ENCODE measurements at places on chromosomes 6 and 20.
A peak's percentile ranks its signal among the peaks of the same experiment; 100 is the strongest.

GRCh38 chr6:782141-782540 is 89.2 kb upstream of the EXOC2 start:
- DNase-seq = no peak

DNA sequence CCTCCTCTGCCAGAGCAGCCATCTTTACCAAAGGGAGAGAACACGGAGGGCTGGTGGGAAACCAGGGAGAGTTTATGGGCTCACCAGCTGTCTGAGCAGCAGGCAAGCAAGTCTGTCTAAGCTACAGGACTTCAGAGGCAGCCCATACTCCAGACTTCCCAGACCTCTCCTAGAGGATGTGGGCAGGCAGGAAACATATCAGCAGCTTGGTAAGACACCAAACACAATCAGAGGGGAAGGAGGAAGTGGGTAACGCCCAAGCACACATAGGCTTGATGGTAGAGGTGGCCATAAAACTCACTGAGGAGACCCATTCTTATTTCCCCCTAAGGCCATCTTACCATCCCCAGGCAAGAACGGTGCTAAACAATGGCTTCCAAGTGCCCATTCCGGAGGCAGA is 143.1 kb upstream of the ARID1B start:
- DNase-seq = no peak

- DNase-seq = no peak
Observed at GRCh38 chr6:145744619-145745018, 9.3 kb upstream of the EPM2A start.

DNA sequence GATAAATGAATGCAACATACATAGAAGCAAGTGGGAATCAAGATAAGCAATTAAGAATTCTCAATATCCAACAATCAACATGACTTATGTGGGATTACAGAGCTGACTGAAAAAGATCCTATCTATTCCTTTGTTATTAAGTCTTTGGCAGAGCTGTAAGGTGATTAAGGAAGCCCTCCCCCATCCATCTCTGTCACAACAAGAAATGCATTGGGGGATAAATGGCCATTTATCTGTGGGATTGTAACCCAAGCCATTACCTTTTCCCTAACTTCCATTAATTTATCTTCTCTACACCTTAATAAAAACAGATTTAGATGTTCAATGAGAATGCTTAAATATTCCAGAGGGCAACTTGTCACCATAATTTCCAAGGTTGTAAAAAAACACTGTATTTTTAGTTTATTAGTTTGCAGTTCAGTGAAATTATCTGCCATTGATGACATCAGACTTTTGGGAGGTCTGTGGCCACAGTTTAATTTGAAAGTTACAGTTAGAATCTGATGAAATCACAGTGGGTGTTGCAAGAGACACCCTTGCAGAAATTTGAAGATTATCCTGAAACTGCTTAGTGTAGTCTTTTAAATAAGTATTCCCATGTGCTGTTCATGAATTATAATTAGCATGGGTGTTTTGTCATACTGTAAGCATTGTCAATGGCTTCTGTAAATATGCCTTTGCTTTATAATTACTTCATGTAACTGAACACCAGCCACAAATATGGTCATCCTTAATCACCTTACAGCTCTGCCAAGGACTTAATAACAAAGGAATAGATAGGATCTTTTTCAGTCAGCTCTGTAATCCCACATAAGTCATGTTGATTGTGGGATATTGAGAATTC is 49.4 kb upstream of the FYN start:
- no peak for DNase-seq

GRCh38 chr6:135383301-135383700 is 114.2 kb downstream of the AHI1 start:
- no peak for DNase-seq

- no peak for DNase-seq
Observed at GRCh38 chr20:19991854-19992253, 25.3 kb upstream of the NAA20 start.

GRCh38 chr6:34656378-34657036 is 40.1 kb downstream of the ILRUN start:
- no peak for DNase-seq

DNA sequence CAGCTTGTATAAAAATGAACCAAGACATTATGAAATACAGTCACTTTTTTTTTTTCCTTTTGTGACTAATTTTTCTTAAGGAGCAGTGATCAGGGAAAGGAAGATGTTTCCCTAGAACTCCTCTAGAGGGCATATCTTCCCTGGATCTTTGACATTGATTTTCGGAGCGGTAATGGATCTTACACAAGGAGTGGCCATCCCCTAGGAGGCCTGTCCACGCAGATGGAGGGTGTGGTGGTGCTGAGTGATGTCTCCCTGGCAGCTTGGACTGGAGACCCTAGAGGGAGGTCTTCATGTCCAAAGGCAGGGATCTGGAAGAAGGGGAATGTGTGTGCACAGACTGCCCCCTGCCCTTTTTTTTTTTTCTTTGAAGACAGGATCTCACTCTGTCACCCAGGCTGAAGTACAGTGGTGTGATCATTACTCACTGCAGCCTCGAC is 7.0 kb upstream of the KIFC1 start:
- DNase-seq = peak; percentile 42

DNA sequence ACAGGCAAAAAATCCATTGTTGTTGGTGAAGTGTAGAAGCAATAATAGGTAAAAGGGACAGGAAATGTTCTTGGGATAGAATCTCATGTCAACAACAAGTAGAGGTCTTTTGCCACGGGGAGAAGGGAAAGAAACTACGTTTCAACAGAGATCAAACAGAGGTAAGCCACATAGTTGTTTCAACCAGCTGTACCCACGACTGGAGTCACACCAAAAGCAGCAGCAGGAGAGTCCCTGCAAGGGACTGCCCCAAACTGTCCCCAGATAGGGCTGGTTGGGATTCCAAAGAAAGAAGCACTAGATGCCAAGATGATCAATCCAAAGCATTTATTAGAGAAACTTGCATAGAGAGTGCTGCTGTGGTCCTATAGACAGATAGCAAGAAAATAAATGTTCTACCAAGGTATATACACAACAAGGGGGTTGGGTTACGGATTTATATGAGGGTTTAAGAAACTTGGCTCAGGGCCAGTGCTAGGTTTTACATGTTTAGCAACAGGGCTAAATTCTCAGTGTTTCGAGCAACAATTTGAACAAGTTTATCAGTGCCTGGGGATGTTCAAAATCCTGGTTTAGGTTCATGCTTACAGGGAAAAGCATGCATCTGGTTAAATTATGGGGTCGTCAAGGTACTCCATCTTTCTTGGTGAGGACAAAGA is 466.5 kb downstream of the MMUT start:
- no peak for DNase-seq

DNA sequence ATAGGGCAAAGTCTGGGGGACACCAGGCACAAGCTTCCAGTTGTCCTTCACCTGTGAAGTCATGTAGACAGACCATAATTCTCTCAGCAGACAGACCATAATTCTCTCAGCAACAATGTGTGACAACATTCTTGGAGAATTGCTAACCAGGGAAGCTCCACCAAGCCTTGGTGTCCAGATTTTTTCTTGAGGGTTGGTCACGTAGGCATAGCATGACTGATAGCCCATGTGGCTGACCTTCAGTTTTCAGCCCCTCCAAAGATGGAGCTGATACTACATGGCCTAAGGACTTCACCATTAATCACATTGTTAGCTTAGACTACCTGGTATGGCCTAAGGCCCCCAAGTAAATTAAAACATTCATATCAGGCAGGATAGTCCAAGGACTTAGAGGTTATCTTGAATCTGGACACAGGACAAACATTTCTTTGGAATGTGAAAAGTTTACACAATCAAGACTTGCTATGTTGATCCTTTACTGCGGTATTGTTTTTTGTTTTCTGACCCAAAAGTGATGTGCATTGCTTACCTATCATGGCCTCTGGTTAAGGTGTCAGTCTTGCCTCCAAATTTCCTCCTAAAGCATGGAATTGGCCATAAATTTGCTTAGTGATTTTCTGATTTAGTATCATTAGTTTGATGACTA is 76.9 kb downstream of the CEP57L1 start:
- DNase-seq = no peak

GRCh38 chr6:43944908-43945767 is 175.1 kb downstream of the VEGFA start:
- no peak for DNase-seq

DNA sequence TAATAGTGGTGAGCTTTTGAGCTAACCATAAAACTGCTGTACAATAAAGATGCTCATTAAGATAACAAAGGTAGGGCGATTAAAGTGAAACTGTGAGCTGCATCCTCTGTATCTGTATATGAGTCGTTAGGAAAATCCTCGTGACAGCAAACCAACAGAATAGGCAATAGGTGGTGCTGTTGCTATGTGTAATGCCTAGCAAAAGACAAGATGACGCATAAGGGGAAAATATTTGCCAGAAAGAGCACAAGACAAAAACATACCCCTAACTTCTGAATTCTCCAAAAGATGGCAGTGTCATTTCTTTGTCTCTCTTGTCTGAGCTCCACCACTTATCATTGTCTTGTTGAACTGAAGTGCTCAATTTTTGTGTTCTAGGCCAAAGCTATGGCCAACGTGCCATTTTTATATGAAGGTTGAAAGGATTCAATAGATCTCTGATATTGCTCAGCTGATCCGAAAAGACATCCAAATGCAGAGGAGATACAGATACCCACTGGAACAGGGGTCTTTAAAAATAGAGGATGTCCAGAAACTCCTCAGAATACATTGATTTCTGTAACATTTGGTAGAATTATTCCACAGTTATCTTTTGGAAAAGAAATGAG is 56.3 kb upstream of the ANKEF1 start:
- DNase-seq = peak; percentile 79

GRCh38 chr6:145798530-145798929 is 16.1 kb downstream of the FBXO30 start:
- no peak for DNase-seq

DNA sequence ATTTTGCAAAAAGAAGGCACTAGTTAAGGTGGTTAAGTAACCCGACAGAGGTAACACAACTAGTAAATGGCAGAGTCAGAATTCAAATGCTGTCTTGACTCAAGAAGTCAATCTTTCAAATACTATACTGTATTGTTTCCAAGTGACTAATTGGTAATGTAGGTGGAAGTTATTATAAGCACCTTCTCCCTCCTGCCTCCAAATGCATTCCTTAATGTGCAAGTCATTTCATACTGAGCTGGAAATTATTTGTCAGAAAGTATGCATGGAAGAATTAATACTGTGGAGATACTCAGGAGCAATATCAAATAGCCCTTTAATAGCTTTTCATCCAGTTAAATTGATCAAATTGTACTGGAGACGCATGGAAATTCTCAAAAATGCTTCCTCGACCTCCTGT is 579.1 kb downstream of the DOK5 start:
- no peak for DNase-seq

GRCh38 chr6:155310596-155310995 is 3.7 kb downstream of the TFB1M start:
- no peak for DNase-seq

DNA sequence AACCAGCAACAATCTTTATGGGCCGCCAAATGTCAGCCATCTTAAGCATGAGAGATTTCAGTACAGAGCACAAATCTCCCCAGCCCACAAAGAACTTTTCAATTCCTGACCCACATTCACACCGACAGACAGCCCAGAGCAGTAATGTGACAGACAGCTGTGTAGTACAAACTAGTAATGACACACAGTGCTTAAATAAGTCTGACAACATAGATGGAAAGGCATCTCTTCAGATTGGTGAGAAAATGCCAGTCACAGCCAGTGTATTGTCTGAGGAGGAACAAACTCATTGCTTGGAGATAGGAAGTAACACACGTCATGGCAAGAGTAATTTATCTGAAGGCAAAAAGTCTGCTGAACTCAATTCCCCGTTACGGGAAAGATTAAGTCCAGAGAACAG is 36.0 kb downstream of the KIZ start:
- DNase-seq = no peak

DNA sequence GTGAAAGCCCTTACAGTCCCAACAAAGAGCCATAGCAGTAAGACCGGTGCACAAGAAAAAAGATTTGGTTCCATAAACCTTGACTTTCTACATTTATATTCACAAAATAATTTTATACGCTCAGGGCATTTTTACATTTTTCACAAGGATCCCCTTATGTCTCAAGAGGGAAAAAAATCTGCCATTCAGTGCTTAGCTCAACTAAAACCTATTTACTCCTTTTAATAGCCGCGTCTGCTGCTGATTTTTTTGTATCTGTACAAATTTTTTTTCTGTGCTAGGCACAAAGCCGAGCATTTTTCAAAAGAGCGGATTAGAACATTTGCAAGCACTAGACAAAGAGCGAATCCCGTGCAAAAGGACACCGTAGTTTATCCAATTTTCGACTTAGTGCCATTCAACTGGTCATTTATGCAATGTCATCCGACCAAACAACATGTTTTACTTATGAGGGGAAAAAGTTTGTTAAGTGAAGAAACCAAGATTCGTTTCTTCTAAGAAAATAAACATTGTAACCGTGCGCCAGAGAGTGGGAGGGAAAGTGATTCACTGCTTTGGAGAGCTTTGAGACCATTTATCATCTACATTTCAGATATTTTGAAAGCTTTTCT is 3.7 kb downstream of the TFAP2D start:
- no peak for DNase-seq

DNA sequence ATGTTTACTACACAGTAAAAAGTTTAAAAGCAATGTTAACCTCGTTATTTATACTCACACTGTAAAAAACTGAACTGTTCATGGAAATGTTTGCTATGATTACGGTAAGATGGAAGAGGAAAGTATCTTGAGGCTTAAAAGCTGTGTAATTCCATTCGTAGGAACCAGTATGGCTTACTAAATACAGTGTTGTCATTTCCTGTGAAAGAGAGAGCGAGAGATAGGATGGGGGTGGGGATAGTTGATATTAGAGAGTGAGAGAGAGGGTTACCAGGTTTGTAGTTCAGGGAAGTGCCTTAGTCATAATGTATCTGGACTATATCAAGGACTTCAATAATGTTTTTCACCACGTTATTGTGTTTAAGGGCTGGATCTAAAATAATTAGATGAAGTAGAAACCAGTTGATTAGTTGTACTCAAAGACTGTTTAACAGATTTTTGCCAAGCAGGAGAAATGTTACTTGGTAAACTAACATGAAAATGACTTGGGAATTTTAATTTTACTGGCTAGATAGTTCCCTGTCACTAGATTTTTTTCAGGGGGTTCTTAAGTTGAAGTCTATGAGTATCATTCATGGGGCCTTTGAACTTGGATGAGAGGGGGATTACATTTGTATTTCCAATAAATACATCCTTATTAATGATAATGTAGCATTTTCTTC is 30.4 kb downstream of the AFDN start:
- DNase-seq = peak; percentile 49

DNA sequence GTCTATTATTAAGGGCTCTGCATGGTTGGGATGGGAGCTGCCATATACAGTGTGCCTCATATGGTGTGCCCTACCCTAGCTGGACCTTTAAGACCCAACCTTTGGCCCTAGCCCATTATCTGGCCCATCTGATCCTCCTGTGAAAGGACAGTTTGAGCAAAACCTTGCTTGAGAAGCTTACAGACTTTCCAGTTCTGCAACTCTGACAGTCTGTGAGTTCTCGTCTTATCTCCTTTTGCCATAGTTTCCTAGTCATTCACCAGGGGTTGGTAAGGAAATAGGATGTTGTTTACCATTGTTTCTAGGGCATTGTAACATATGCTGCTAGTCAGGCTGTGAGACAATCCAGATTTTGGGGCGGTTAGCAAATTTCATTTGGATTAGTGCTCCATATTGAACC is 17.2 kb downstream of the CTNNBL1 start:
- DNase-seq = no peak
